Astrocyte (in vitro differentiated cells and primary cell): ENCODE measurements at places on chromosomes 3 and 15. TPM values are rescaled to one million over a fixed set of nuclear protein-coding genes. Genes with fewer than 3 reads are reported as not detected.

GRCh38 chr3:62926494-62926893, 51.3 kb upstream of the CADPS start:
- no peak for DNase-seq

DNA sequence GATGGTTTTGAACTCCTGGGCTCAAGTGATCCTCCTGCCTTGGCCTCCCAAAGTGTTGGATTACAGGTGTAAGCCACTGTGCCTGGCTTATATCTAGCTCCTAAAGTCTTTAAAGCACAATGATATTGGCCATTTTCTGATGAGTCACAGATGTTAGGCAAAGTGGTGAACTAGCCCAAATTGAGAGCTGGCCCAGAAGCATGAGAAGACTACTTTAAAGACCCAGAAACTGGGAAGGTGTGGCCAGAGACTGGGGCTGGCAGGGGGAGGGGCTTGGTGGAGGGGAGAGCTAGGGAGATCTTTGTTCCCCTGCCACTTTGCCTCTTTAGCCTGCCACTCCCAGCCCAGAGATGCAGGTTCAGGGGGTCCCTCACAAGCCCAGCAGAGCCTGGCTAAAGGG, 21.6 kb downstream of the CHRNA3 start:
- no peak for DNase-seq

GRCh38 chr15:91872356-91873137, 19.0 kb downstream of the SLCO3A1 start:
- DNase-seq = no peak

- peak; percentile 96 for DNase-seq
These were observed 32.7 kb downstream of the SMAD3 start for GRCh38 chr15:67097930-67098740.

GRCh38 chr3:294096-294495, 97.5 kb downstream of the CHL1 start:
- DNase-seq = no peak

GRCh38 chr15:68154923-68155559, 50.1 kb downstream of the CALML4 start:
- peak; percentile 40 for DNase-seq

- no peak for DNase-seq
These were observed 126.5 kb downstream of the ECT2 start for GRCh38 chr3:172877011-172877410.

RUBCN gene
- total RNA-seq = 21.2 and 28.2 TPM in 2 replicates

CCDC13 gene
- total RNA-seq = 0.84 and 1.3 TPM in 2 replicates

PLSCR5 gene
- total RNA-seq = not detected in 2 replicates

EFHB gene
- total RNA-seq = 0.94 and 1.2 TPM in 2 replicates

CD276 gene
- 220 and 225 TPM in 2 replicates for total RNA-seq
